ENCODE measurements at places on chromosomes 4 and X. TPM values are rescaled to one million over a fixed set of nuclear protein-coding genes. Genes with fewer than 3 reads are reported as not detected.

The NR0B1 gene
- not detected for total RNA-seq

GRCh38 chrX:32788936-32789335 lies 422.4 kb downstream of the DMD start:
- H3K36me3 ChIP-seq, result no peaks in the 10 kb centered on the region
- H3K27me3 ChIP-seq, result no peaks in the 10 kb centered on the region
- H3K4me3 ChIP-seq, result no peak overlapping the region
- no peak for DNase-seq

DNA sequence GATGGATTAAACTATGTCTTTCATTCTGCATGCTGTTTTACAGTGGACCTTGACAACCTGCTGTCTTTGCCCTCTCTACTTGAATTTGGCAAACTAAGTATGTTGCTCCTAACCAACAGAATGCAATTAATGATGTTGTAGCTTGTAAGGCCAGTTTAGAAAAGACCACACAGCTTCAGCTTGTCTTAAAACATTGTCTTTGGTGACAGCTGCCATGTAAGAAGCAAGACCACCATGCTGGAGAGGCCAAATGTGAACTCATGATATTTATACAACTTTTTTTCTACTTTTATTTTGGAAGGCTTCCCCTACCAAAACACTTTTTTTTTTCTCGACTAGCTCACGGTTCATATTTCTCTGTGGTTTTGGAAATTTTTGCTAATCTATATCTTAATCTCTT lies 278.0 kb upstream of the GNPDA2 start:
- H3K36me3 ChIP-seq, result no peaks in the 10 kb centered on the region
- no peak overlapping the region for H3K27ac ChIP-seq
- no peaks in the 10 kb centered on the region for H3K27me3 ChIP-seq
- no peak overlapping the region for H3K4me3 ChIP-seq
- DNase-seq, result no peak

GRCh38 chr4:113179091-113179490 lies 129.6 kb downstream of the ANK2 start:
- no peak overlapping the region for H3K4me3 ChIP-seq
- H3K36me3 ChIP-seq, result no peaks in the 10 kb centered on the region
- DNase-seq, result no peak
- H3K27me3 ChIP-seq, result no peaks in the 10 kb centered on the region

DNA sequence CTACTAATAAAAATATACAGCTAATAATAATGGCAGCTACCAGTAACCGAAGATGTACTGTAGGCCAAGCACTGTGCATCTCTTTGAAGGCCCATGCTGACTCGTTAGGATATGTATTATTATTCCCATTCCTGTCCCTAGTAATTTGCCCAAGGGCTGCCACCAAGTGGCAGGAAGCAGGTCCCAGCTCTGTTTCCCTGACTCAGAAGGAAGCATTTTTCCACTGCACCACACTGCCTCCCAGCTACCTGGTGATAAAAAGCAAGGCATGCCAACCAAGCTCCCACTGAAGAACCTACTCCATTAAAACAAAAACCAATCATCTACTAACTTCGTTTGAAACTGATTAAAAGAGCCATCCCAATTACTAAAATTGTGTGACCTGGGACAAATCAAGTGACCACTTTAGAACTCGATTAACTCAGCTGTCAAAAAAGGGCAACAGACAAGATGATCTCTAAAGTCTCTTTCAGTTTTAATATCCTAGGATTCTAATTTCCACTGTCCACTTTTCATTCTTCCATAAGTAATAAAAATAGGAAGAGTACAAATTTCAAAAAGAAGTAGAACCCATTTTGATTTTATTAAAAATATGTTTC lies 24.3 kb upstream of the PGM2 start:
- no peak overlapping the region for H3K27ac ChIP-seq
- H3K27me3 ChIP-seq, result no peaks in the 10 kb centered on the region
- H3K4me3 ChIP-seq, result no peak overlapping the region
- DNase-seq, result peak; percentile 78
- H3K4me1 ChIP-seq, result peaks cover 10% of the 10 kb centered on the region
